ENCODE measurements at places on chromosomes 13 and 19. TPM values are rescaled to one million over a fixed set of nuclear protein-coding genes. Genes with fewer than 3 reads are reported as not detected.

Gene ZNF490
- total RNA-seq = 6.9 TPM

DNA sequence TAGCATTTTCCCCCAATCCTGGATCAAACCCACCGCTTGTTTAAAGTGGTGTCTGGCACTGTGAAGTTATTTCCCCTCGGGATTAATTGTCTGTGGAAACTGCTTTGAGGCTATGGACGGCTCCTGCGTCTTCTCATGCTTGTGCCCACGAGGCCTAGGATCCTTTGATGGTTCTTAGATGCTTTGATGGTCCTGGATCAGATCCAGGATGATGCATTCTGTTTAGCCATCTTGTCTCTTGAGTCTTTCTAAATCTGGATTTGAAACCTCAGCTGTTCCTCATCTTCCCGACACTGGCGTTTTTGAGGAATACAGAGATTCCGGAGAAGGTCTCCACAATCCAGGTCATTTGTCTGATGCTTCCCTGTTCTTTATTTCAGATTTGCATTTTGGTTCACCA lies 36.1 kb upstream of the USP29 start:
- H3K27ac ChIP-seq = no peak overlapping the region
- no peaks in the 10 kb centered on the region for H3K4me1 ChIP-seq
- H3K4me3 ChIP-seq = no peak overlapping the region
- H3K36me3 ChIP-seq = no peaks in the 10 kb centered on the region
- peaks cover 10% of the 10 kb centered on the region for H3K27me3 ChIP-seq

DNA sequence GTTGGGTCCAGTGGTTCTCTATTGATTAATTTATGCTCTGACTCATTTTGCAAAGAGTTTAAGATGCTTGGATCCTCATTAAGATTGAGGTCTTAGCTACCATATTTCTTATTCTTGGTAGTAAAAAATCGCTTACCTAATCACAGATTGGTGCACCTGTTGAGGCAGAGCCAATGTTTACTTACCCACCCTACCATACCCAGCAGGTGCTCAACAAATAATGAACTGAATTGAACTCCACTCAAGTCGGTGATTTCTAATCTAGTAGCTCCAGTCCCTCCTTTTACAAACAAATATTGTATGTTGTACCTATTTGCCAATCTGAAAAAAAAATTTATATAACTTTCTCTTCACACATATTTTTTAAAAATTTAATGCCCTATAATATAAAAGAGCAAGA lies 361.0 kb downstream of the FGF14 start:
- H3K27me3 ChIP-seq = peaks cover 15% of the 10 kb centered on the region
- no peak overlapping the region for H3K27ac ChIP-seq
- no peaks in the 10 kb centered on the region for H3K36me3 ChIP-seq
- no peak for DNase-seq
- H3K4me1 ChIP-seq = no peaks in the 10 kb centered on the region

Gene ETHE1
- 34.2 TPM for total RNA-seq

DNA sequence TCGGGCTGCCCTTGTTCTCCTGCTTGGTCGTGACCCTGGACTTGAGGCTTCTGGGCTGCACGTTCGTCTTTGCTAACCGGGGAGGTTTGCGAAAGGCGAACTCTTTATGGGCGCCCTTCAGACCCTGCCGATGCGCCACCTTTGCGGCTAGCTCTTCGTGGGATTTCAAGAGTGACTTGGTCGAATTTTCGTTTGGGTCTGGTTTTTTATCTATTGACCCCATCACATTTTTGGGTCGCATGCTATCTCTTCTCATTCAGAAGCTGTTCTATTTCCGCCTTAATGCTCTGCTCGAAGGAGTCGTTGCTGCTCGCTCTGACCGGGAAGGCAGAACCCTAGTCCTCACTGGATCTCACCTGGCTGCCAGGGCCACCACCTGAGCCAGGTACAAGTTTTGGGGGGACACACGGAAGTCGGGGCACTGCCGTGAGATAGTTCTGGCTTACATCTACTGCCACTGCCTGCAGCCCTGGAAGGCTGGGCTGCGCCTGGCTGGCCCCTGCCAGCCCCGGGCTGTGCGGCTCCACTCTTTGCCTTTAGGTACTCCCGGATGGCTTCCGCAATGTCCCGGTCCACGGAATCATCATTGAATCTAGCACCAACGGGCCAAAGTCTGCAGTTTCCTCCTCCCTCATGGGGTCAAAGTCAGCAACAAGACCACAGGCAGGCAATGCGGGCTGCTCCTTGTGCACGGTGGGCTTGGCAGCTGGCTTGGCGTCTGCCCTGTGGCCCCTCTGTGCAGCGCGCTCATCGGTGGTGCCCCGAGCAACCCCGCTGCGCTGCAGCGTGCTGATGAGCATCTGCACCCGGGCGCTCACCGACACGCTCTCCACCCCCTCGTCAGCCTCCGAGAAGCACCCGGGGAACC lies 16.2 kb downstream of the RB1 start:
- no peaks in the 10 kb centered on the region for H3K27me3 ChIP-seq
- no peak overlapping the region for H3K4me3 ChIP-seq
- no peak overlapping the region for H3K27ac ChIP-seq

- peak overlapping the region; percentile 81 for H3K27ac ChIP-seq
- H3K27me3 ChIP-seq = no peaks in the 10 kb centered on the region
- no peak overlapping the region for H3K4me3 ChIP-seq
- peak; percentile 87 for DNase-seq
- H3K36me3 ChIP-seq = peaks cover 5% of the 10 kb centered on the region
Observed at GRCh38 chr19:38039966-38040365, 133.0 kb downstream of the SIPA1L3 start.

DNA sequence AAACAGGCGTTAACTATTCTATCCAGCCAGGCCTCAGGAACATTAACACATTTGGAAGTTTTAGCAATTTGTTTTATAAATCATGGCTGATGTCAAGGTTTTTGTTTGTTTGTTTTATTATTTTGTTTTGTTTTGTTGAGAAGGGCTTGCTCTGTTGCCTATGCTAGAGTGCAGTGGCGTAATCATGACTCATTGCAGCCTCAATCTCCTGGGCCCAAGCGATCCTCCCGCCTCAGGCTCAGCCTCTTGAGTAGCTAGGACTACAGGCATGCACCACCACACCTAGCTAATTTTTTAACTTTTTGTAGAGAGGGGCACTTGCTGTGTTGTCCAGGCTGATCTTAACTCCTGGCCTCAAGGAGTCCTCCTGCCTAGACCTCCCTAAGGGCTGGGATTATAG lies 28.3 kb downstream of the NUP58 start:
- H3K36me3 ChIP-seq = peaks cover 67% of the 10 kb centered on the region
- peak; percentile 24 for DNase-seq
- H3K4me3 ChIP-seq = no peak overlapping the region
- no peaks in the 10 kb centered on the region for H3K27me3 ChIP-seq

Gene MEIOSIN
- total RNA-seq = not detected

Gene CDC42EP5
- 1.4 TPM for total RNA-seq

- peak overlapping the region; percentile 47 for H3K27ac ChIP-seq
- H3K4me1 ChIP-seq = peaks cover 15% of the 10 kb centered on the region
- no peak overlapping the region for H3K4me3 ChIP-seq
- H3K27me3 ChIP-seq = no peaks in the 10 kb centered on the region
- no peaks in the 10 kb centered on the region for H3K36me3 ChIP-seq
Observed at GRCh38 chr13:74251778-74252519, 117.7 kb upstream of the KLF12 start.

DNA sequence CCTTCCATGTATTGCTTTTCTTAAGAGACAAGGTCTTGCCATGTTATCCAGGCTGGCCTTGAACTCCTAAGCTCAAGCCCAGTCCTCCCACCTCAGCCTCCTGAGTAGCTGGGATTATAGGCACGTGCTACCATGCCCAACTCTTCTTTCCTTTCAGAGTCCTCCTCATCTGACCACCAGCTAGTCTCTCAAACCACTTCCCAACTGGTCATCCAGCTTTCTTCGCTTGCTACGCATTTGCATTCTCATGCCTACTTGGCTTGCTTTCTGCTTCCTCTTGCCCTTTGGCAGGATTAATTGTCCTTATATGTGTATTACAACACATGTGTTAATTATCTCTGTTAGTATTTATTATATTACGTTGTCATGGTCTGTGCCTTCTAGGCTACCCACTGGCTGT lies 6.3 kb downstream of the GPR18 start:
- no peak for DNase-seq
- no peak overlapping the region for H3K4me3 ChIP-seq
- H3K36me3 ChIP-seq = no peaks in the 10 kb centered on the region
- no peaks in the 10 kb centered on the region for H3K27me3 ChIP-seq
- H3K4me1 ChIP-seq = no peaks in the 10 kb centered on the region
- H3K27ac ChIP-seq = no peak overlapping the region
